ENCODE measurements at places on chromosomes 4 and X.

DNA sequence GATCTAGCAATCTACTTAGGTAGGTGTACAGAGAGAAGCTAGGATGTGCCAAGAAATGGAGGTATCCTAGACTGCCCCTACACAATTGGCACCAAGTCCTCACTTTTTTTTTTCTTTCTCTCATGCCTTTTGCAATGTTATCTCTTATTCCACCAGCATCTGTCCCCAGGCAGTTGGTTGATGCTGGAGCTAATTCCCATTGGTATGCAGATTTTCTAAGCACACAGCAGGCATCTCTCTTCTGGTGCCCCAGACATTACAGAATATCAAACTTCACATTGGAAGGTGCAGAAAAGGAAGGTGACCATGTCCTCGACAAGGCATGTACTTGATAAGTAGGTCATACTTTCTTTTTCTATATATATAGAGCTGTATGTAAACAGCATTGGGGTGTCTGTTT is 21.6 kb downstream of the LUZP4 start:
- DNase-seq = no peak

DNA sequence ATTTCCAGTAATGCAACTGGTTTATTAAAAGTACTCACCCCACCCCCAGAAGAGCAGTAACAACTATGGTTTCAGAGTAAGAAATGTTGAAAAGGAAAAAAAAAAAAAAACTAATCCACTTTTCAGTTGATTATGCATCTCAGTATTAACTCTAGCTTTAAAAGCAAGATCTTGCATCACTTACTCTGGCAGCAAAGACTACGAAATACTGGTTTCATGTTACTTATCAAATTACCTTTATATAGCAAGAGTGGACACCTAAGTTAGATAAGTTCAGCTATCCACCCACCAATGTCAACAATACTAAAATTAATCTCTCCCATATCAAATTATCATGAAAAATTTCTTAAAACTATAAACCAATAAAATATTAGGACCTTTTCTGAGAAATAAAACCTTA is 105.0 kb downstream of the ABCB7 start:
- no peak for DNase-seq

DNA sequence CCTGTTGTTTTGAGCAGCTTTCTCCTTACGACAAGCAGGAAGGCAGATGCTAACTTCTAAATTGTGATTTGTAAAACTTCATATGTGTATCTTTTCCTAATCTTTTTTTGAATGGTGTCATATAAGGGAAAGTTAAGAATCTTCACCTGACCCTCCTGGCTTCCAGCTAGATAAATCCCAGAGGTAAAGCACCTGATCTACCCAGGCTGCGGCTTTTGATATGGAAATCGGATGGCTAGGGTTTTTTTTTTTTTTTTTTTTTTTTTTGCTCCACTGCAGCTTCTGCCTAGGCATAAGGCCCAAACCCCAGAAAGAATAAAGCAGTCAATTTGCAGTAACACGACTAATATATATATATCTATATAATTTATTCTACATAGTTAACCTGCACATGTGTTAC is 10.0 kb downstream of the MAB21L2 start:
- DNase-seq = no peak

DNA sequence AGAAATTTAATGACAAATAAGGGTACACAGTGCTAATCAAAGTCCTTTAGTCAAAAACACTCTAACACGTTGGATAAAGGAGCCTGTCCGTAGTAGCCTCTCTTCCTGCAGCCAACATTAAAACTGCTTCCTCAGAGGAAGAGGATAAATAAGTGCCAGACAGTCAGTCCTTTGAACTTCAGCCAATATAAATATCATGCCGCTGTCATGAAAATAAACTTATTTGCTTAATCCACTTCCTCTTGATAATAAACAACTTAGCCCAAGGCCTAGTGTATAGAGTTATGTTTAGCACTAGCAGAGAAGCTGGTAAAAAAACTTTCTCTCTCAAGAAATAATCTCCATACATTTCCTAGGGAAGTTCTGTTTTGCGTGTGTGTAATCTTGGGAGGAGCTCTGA is 196.7 kb downstream of the HS3ST1 start:
- DNase-seq = no peak

- DNase-seq = no peak
Observed at GRCh38 chr4:128639541-128640270, 169.8 kb upstream of the JADE1 start.
